ENCODE measurements at places on chromosomes 4 and X.

GRCh38 chr4:2721586-2721985 is 34.5 kb downstream of the TNIP2 start:
- no peak for DNase-seq

DNA sequence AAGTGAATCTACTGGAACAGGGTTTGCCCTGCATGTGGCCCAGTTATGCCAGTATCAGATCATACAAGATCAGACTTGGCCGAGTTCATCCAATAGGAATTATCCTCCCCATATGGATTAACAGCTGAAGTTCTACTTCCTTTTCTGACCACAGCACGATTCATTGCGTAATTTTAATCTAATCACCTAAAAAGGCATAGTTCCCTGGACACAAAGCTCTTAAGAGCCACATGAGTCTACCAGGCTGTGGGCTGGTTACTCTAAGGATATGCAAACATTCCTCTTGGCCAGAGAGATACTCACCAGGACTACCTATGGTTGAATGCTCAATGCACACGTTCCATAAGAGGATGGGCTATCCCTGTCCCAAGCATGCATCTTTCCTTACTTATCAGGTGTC is 46.9 kb downstream of the CHST7 start:
- DNase-seq = no peak

- no peak for DNase-seq
Observed at GRCh38 chr4:11287055-11287454, 141.6 kb downstream of the HS3ST1 start.

- DNase-seq = no peak
Observed at GRCh38 chr4:186096681-186097165, 7.8 kb upstream of the FAM149A start.

- no peak for DNase-seq
Observed at GRCh38 chr4:38268108-38268820, 308.1 kb downstream of the PTTG2 start.

DNA sequence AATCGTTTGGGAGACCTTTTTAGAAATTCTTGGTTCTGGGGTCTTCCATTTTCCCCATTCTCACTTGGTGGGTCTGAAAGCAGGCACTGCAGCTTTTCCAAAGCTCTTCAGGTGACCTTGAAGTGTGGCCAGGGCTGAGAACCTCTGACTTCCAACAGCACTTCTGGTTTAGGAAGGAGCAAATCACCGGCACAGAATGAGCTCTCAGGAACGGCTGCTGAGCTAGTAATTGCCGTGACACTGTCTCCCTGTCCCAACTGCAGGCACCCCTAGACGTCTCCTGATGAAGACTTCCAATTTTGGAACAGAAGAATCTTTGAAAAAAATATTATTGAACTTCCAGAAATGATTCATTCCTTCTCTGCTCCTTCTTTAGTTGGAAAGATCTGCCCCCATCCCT is 31.3 kb downstream of the CD38 start:
- no peak for DNase-seq

- DNase-seq = no peak
Observed at GRCh38 chrX:156000361-156000926, 2.9 kb downstream of the IL9R start.

DNA sequence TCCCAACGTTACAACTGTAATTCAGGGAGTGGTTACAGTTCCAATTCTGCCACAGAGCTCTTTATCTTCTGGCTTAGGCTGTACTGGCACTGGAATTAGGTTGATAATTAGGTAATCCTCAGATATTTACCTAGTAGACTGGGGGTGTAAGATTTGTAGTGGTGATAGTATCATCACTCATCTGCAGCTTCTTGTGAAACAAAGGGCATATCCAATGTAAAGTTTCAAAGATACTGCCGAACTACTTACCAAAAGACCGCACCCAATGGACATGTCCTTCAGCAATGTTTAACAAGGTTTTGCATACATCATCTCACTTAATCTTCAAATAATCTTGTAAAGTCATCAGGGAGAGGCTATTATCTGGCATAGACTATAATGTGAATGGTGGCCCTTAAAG is 20.8 kb downstream of the ADGRG4 start:
- no peak for DNase-seq

DNA sequence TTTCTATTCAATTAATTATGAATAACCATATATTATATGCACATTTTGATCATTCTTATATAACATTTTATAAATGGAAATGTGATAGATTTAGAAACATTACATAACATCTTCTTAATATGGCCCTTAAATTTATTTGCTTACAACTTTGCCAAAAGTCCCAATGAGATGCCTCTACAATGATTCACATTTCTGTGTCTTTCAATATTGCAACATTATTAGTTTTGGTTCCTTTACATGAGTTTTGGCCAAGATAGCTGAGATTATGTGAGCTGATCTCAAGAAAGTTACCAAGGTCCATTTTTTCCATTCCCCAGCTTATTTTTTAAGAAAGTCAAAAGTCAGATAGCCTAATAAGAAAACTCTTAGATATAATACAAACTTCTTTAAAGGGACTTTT is 361.2 kb downstream of the PCDH7 start:
- DNase-seq = no peak

DNA sequence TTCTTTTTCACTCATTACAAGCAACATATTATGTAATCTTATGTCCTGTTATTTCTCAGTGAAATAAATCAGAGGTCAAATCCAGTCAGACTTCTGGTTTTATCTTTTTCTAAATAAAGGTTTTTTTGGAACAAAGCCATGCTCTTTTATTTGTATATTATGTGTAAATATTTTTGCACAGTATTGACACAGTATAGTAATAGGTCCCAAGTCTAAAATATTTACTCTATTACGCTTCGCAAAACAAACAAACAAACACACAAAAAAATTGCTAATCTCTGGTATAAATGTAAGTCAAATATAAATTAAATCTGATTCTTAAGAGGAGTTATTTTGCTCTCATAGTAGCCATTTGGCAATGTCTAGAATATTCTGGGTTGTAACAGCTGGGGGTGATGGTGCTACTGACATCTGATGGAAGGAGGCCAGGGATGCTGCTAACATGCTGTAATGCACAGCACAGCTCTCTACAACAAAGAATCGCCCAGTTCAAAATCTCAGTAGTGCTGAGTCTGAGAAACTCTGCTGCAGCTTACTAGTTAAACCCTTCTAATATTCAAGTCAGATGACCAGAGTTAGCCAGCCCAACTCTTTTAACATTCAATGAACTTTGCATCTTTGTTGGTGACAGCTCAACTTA is 602.1 kb downstream of the RAB28 start:
- no peak for DNase-seq
